ENCODE measurements at places on chromosomes 1 and 21.

DNA sequence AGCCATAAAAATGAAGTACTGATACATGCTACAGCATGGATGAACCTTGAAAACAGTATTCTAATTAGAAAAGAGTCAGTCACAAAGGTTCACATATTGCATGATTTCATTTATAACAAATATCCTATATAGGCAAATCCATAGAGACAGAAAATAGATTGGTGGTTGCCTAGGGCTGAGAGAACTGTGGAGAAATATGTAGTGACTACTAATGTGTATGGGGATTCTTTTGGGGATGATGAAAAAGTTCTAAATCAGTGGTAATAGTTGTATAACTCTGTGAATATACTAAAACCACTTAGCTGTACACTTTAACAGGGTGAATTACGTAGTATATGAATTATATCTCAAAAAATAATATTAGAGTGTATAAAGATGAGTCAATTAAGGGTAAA, 45.8 kb downstream of the RNF115 start:
- no peak for DNase-seq

DNA sequence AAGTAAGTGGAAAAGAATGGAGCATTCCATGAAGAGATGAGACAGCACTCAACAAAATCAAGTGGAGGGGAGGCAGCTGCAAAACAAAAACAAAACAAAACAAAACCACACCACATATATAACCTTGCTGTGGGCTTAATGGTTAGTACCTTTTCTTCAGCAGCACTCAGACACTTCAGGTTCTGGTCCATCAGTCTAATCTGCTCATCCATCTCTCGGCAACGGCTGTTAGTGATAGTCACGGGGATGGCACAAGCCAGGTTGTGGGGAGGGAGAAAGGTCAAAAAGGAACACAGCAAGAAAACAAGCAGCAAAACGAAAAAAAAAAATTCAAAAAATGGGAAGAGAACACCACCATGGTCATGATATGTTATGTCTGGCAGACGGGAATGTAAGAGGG, 17.0 kb upstream of the NUP210L start:
- DNase-seq = no peak

DNA sequence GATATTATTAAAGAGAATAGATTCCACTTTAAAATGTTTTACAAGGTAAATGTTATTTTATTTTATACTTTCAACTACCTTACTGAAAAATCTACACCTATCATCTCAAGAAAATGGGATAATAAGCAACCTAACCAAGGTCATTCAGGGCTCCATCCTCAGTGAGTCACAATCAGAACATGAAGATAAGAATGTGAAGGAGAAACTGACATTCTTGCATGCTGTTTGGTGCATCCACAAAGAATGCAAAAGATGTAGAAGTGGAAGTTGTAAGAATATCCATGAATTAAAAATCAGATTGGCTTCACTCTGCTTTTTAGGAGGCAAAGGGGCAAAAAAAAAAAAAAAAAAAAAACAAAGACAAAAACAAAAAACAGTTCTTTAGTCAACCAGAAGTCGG, 6.5 kb downstream of the WARS2 start:
- DNase-seq = no peak

GRCh38 chr1:164858096-164858632, 299.2 kb downstream of the PBX1 start:
- DNase-seq = no peak

DNA sequence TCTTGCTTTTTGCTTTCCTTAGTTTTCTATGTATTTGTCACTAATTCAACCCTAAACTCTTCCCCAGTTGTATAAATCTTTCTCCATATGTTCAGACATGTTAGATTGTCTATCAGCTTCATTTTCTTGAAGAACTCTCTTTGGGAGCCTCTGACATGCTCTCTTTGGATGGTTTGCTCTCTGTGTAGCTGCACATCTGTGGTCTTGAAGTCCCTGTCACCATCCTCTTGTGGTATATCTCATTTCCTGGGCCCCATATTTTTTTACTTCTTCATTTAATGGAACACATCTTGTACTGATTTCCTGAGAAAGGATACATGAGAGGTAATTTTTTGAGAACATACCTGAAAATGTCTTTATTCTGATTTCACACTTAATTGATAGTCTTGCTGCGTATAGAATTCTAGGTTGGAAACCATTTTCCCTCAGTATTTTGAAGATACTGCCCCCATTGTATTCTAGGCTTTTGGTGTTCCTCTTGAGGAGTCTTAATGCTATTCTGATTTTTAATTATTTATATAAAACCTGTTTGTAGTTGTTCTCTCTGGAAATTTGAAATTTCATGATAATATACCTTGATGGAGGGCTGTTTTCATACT, 72.6 kb downstream of the ST3GAL3 start:
- DNase-seq = no peak

GRCh38 chr1:30715216-30715615, 8.2 kb downstream of the MATN1 start:
- no peak for DNase-seq

DNA sequence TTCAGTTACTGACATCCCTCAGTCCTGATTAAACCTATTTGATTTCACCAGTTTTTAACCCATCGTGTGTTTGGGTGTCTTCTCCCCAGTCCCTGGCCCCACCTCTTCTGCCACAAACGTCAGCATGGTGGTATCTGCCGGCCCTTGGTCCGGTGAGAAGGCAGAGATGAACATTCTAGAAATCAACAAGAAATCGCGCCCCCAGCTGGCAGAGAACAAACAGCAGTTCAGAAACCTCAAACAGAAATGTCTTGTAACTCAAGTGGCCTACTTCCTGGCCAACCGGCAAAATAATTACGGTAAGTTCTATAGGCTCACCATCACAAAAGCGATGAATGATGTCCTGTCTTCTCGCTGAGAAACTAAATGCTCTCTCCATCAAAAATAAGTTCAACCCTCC, 28.7 kb downstream of the NBPF3 start:
- DNase-seq = no peak

DNA sequence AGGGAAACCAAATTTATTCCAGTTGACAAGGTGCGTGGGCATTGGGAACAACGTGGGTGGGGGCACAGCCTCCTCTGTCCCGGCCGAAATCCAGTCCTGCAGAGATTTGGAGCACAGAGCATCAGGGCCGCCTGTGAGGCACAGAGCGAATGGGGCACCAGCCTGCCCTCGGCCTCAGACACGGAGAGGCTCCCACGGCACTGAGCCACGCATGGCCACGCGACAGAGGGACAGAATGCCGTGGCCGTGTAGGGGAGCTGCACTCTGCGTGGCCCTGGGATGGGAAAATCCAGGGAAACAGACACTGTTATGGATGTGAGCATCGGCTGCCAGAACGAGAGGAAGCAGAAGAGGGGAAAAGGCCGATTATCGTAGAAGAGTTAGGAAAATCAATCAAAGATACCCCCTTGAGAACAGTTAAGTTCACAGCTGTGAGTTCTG, 13.5 kb upstream of the C1orf159 start:
- DNase-seq = no peak

DNA sequence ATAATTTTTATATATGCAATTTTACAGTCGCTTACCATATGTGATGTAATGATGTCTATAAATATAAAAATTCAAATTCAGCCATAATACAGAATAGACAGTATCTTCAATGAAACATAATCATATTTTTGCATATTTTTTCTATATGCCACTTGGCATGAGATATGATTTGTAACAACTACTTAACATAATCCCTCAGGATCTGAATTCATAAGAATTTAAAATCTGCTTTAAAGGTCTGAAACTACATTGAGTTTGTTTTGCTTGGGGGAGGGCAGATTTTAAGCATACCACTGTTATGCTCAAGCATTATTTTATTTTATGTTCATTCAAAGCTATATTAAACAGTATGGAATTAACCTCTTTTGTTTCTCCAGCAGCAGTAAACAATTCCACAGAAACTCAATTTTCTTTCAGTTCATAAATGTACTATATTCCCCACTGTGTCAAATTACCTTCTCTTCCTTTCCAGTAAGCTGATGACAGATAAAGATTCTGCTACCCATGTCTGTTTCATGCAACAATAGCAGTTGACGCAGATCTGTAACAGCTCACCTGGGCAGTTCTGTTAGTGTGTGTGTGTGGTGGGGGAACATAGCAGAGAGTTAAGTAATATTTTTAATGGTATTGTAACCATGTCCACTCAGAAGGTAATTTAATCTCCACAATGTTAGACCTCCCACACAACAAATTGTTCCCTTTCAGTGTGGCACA, 224.8 kb downstream of the NTNG1 start:
- no peak for DNase-seq

DNA sequence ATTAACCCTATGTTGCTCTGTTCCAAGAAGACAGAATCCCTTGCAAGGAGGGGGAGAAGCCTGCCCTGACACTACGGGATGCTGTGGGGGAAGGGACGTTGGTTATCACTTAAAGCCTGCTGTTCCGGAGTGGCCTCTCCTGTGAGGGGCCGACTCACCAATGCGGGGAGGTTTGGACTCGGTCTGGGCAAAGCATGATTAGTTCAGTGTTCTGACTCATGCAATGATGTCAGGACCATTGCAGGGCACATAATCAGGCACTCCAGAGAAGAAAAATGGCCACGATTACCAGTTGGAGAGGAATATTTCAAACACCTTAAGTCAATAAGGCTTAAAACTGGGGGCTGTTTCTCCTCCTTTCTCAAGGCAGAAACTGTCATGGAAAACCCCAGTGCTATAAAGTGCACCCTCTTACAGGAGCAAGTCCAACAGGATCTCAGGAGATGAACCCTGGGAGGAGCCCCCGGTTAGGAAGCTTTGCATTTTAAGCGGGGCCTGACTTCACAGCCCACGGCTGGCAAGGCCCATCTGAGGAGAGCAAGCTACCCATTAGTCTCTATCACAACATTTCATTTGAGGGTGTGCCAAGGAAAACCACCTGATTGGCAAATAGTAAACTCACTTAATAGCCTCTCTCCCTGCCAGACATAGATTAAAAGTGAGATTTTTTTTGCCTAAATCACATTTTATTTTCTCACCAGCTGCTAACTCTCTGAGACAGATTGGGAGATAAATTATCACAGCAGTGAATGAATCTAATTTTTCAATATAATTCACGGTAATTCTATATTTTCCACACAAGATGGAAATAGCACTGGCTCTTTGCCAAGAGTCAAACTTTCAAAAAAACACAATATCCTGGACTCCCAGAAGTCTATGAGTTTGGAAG, 202.5 kb downstream of the C1orf94 start:
- DNase-seq = no peak

DNA sequence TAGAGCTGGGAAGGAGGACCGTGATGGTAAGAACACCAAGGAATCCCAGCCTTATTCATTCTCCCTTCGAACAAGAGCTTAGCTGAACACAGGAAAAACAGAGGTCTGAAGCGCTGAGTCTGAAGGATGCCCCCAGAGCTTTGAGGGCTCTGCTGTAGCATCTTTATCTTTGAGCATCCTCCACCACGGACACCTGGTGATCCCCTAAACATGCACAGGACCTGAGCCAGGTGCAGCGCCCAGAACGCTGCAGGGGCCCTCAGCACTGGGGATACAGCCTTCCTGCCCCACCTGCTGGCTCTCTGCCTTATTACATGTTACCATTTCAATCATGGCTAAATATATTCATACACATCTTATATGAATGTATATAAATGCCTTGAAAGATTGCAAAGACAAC, 7.7 kb upstream of the GPATCH4 start:
- DNase-seq = no peak

DNA sequence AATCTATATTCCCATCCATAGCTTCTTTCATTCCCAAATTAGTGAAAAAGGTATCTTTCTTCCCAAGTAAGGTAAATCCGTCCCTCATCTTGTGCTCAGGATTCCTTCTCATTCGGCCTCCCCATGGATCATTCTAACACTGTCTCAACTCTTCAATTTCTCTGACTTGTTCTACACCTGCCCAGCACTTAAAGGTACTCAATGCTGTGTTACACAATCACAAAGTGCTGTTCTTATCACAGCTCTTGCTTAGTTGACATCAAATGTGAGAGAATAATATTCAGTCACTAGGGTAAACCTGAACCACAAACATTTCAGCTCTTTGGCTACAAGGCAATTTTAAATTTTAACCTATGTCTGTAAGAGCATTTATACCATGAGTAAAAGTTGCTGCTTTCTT, 94.8 kb downstream of the DIRAS3 start:
- no peak for DNase-seq

DNA sequence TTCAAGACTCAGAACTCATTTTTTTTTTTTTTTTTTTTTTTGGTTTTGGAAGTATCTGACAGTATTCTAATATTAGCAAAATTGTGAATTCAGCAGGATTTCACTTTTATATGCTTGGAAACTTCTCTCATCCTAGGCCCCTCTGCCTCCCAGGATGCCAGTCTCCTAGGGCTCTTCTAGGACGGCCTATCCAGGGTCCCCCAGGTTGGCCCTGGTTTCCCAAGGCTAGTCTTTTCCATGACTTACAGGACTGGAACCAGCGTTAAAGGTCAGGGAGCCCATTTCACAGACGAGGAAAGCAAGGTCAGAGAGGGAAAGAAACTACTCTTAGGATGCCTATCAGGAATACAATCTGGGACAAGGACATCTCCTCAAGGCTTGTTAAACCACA, 412.5 kb downstream of the PTPRU start:
- no peak for DNase-seq

DNA sequence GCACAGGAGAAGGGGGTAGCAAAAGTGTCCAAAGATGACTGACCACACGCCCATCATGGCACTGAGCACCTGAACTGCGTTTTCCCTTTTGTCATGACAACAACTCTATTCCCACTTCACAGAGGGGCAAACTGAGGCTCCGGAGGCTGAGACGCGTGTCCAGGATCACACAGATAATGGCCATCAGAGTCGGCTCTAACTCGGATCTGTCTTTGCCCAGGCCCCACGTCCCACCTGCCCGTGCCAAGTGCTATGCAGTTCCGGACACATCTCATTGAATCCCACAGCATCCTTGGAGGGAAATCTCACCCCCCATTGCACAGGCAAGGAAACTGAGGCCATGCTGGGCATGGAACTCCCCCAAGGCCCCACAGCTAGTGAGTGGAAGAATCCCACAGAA, 62.1 kb downstream of the MATN1 start:
- no peak for DNase-seq
